ENCODE measurements at places on chromosomes 7 and 10.

- DNase-seq: no peak
These were observed 166.3 kb upstream of the FEZF1 start for GRCh38 chr7:122470859-122471258.

- no peak for DNase-seq
These were observed 122.4 kb downstream of the PLXNA4 start for GRCh38 chr7:132453826-132454225.

- no peak for DNase-seq
These were observed 683.7 kb upstream of the LRRN3 start for GRCh38 chr7:110407242-110407641.

- no peak for DNase-seq
These were observed 203.1 kb downstream of the CDC14C start for GRCh38 chr7:49127359-49127913.

- DNase-seq: peak; percentile 53
These were observed 45.5 kb downstream of the MYOF start for GRCh38 chr10:93436591-93437085.

GRCh38 chr7:25495342-25496250 lies 267.3 kb upstream of the NPVF start:
- DNase-seq: no peak

GRCh38 chr10:114271075-114271778 lies 32.2 kb downstream of the VWA2 start:
- DNase-seq: peak; percentile 74

DNA sequence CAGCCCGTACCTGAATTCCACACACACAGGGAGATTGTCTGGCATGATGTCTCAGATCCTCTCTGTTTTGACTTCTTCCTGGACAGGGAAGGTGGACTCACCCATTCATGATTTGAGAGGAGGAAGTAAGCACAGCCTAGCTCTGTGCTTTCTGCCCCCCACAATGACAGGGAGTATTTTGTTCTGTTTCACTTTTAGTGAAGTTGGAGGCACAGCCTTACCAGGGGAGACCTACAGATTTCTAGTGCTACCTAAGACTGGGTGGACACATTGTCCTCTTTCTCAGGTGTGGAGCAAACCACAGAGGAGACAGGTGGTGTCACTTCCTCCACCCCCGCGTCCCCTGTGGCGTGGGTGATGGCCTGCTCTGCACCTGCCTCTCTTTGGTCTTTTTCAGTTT lies 408.6 kb upstream of the PFKP start:
- DNase-seq: no peak

- no peak for DNase-seq
These were observed 23.8 kb downstream of the DLD start for GRCh38 chr7:107914831-107915230.
